ENCODE measurements at places on chromosomes 13 and 19.

GRCh38 chr19:1468274-1468820 is 10.7 kb downstream of the C19orf25 start:
- no peak for DNase-seq

DNA sequence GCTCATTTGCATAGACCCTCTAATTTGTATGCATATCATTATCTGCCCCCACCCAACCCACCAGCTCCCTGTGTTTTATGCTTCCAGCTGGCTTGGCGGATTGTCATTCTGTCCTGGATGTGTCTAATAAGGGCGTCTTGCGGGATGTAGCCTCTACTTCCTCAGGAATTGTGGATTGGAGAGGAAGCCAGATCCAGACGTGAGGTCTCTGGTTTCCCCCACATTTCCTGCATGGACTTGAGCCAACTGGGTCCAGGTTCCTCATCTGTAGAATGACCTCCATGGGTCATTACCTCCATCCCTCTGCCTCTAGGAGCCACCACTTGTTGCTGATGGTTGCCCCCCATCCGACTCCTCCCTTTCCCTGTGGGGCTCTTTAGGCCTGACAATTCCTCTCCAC is 7.3 kb downstream of the TNFSF14 start:
- no peak for DNase-seq

- DNase-seq, result no peak
Measured at GRCh38 chr13:86932776-86933334, 738.3 kb upstream of the SLITRK5 start.

GRCh38 chr19:55459950-55460657 is 1.3 kb downstream of the ISOC2 start:
- DNase-seq, result no peak

DNA sequence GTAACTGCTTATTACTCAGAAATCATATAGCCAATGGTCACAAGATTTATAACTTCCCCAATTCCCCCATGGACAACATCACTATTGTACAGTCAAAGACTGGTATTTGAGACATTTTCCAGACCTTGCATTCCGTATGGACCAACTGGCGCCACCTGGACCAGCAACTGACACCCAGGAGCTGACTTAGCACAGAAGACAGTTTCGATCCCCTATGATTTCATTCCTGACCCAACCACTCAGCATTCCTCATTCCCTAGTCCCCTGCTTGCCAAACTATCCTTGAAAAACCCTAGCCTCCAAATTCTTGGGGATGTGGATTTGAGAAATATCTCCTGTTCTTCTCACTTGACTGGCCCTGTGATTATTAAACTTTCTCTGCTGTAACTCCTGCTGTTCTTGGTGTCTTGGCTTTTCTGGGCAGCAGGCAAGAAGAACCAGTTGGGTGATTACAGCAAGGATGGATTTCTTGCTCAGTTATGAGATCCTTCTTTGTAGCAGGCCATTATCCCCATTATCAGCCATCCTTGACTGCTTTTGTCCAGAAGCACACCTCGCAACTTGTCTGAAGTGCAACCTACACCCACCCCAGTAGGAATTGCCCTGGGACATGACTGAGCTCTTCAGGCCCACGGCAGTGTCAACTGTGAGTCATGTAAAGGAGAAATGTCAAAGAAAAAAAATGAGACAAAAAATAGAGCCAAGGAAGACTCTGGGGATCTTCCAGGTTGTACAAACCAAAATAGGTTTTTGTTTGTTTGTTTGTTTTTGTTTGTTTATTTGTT is 13.7 kb upstream of the MAP3K10 start:
- no peak for DNase-seq

DNA sequence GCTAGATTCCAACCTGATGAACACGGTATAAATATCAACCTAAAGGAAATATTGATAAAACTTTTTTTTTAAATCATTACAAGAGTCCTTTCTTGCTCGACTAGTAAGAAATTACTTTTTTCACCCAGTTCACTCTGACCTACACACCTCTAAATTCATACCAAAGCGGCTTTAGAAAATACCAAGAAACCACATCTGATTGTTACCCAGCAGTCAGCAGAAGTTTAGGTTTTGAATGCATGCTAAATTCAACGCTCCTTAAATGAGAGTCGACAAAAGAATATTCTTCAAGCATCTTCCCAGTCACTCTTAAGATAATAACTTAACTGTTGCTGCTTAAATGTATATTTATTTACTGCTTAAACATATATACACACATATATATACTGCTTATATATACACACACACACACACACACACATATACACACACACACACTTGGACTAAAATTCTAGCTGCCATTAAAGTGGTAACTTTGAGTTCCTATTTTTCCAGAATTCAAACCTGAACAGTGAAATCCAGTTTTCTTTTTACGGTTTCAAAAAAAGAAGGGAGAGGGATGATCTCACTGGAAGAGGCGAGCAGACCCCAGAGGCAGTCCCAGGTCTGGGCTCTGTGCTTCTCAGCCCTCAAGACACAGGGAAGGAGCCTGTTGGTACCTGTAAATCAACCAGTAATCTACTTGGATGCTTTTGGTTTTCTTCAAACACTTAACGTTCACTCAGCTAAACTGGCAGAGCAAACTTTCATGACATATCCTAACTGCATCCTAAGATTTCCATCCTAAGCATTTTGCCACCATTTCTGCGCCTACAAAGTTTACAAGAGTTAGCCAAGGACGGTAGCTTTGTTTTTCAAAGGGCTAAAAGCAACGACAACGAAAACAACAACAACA is 1.7 kb downstream of the STK24 start:
- DNase-seq, result no peak

GRCh38 chr13:75369981-75370380 is 112.0 kb downstream of the TBC1D4 start:
- DNase-seq, result no peak

DNA sequence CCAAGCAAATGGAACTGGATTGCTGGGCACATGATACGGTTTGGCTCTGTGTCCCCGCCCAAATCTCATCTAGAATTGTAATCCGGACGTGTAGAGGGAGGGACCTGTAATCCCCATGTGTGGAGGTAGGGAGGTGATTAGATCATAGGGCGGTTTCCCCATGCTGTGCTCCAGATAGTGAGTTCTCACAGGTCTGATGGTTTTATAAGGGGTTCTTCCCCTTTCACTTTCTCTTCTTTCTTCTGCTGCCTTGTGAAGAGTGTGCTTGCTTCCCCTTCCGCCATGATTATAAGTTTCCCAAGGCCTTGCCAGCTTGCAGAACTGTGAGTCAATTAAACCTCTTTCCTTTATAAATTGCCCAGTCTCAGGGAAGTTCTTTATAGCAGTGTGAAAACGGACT is 32.6 kb upstream of the MTIF3 start:
- DNase-seq, result peak; percentile 12

DNA sequence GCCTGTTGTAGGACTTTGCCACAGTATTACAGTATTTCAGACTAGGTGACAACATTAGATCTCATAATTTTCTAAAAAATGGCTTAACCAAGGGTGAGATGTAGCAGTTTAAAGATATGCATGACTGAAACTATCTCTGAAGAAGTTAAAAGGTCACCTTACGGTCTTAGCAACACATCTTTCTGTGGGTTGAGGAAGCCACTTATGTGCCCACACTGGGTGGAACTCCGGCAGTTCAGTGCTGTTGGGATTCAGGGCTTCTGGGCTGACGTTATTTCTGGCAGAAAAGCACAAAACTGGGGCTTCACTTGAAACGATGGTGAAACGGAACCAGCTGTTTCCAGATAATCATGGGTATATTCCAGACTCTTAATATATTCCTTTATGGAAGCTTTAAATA is 697.3 kb downstream of the PCDH9 start:
- DNase-seq, result no peak

GRCh38 chr19:33508941-33509614 is 12.5 kb downstream of the PEPD start:
- no peak for DNase-seq

- no peak for DNase-seq
Measured at GRCh38 chr19:41244117-41244516, 20.1 kb upstream of the HNRNPUL1 start.

DNA sequence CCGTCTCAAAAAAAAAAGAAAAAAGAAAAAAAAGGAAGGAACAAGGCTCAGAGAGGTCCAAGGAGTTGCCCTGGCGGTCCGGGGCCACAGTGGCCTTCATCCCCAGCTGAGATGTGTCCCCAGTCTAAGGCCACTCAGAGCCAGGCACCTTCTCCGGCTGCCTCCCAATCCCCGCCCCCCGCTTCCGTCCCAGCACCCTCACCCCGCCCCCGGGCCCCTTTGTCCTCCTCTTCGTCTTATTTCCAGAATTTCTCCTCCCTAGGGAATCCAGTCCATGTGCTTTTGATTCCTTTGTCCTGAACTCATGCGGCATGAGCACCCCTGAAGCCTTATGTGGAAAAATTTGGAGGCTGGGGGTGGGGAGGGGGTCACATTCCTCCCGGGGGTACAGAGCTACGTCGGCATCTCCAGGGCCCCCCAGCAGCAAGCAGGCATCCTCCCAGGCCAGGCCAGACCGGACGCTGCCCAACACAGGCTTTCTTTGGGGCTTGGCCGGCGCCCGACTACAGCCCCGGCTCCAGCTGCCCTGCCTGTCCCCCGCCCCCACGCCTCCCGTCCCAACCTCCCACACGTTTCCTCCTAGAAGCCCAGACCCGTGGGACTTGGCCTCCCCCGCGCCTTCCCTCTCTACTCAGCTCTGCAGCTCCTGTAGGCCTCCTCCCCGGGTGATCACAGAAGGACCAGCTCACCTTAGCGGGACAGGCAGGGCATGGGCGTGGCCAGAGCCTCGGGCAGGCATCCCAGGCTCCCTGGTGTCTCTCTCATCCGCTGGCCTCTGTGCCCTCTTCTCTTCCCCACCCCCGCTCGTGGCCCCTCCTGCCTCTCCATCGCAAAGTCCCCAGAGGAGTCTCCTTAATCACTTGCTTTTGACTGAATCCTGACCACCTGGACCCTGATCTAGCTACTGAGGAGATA is 17.8 kb upstream of the ADGRE5 start:
- DNase-seq, result peak; percentile 43

GRCh38 chr13:103386341-103386740 is 320.1 kb upstream of the SLC10A2 start:
- DNase-seq, result no peak

GRCh38 chr13:112683581-112683980 is 6.3 kb upstream of the ATP11A start:
- no peak for DNase-seq

DNA sequence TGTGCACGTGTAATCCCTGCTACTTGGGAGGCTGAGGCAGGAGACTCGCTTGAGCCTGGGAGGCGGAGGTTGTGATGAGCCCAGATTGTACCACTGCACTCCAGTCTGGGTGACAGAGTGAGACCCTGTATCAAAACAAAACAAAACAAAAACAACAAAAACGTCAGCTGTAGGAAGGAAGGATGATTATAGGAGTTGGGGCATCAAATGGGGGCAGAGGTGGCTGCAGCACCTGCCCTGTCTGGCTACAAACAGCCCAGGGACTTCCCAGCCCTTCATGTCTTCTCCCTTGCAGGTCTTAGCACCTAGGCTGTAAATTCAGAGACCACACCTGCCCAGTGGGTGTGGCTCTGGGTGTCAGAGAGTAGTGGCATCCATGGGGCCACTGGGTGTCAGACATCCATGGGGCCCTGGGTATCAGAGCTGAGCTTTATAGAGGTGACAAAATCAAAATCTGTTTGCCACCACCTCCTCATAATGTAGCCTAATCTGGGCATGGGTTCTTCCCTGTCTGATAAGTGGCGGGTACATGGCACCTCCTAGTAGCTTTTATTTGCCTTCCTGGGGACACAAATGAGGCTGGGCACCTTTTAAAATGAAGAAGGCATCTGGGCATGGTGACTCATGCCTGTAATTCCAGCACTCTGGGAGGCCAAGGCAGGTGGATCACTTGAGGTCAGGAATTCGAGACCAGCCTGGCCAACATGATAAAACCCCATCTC is 4.7 kb upstream of the B3GNT3 start:
- no peak for DNase-seq

DNA sequence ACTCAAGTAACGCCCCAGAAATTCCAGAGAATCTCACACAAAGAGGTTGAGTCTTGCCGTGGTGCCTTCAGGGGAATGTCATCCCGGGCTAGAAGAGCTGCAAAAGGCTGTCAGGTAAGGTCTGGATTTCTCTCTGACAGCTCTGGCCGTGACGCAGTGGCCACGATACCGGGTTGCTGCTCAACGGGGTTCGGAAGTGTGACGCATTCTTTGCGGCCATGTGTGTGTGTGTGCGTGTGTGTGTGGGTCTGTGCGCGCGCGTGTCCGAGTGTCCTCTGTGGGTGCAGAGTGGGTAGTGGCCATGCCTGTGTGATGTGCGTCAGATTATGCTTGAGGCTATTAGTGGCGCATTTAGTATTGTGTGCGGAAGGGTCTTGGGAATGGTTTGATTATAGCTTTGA is 306 bp downstream of the ZNF540 start:
- DNase-seq, result peak; percentile 66

GRCh38 chr13:25973576-25973975 is 78.2 kb downstream of the SHISA2 start:
- peak; percentile 30 for DNase-seq

- DNase-seq, result no peak
Measured at GRCh38 chr19:17209126-17210036, 5.8 kb upstream of the USE1 start.

- DNase-seq, result no peak
Measured at GRCh38 chr13:30071969-30072817, 221.8 kb upstream of the UBL3 start.

GRCh38 chr13:31722673-31723072 is 16.7 kb upstream of the RXFP2 start:
- DNase-seq, result no peak

DNA sequence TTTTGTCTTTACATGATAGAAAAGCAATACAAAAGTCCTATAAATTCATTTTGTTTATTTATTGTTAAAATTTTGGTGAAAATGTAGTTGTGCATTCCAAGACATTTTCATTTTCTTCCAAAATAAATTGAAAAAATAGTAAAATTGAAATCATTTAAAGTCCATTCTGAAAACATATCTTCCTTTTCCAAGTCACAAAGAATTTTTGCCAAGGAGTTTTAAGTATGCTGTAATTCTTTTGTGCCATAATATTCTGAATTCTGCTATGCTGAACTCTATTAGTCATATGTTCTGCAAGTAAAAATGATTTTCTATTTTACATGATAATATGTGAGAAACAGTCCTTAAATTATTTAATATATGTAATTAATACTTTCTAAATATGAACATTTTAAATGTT is 879.6 kb upstream of the SLC10A2 start:
- DNase-seq, result no peak

DNA sequence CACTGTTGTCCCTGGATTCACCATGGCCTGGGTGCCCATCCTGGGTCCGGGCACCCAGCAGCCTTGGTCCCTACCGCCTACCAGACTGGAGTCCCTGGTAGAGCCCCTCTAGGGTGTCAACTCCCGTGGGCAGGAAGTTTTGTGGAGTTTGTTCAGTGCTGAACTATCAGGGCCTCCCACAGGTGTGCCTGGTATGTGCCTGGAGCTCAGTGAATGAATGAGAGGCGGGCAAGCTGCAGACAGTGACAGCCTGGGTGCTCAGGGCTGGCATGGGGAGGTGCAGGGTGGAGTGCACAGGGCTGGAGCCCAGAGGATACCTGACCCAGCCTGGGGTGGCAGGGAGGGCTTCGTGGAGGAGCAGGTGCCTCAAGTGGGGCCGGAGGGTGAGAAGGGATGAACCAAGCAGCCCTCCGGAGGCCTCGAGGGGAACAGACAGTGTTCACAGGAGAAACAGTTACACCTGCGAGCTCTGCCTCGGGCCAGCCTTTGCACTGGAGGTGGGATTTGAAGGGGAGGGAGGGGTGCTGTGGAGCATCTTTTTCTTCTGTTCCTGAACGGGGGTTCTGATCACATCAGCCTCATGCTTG is 29.6 kb downstream of the PAK4 start:
- no peak for DNase-seq

- no peak for DNase-seq
Measured at GRCh38 chr13:56563663-56564062, 577.1 kb upstream of the PRR20A start.
